ENCODE measurements at places on chromosomes 2 and 18.

- no peak for DNase-seq
These were observed 219.1 kb upstream of the BOD1L2 start for GRCh38 chr18:56927786-56928185.

DNA sequence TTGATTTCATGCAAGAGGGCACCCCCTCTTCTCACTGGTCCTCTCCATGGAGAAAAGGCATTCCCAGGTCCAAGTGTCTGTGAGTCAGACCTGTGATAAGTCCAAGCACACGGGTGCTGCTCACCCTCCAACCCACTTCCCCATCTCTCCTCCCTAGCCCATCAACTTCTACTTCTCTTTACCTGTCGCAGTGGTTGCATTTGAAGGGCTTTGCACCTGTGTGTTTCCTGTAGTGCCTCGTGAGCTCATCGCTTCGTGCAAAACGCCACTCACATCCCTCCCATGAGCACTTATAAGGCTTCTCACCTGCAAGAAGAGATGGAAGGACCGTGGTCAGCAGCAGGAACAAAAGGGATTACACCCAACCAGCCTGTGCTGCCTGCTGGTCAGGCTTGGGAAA lies 77.5 kb downstream of the KLF7 start:
- DNase-seq = no peak

DNA sequence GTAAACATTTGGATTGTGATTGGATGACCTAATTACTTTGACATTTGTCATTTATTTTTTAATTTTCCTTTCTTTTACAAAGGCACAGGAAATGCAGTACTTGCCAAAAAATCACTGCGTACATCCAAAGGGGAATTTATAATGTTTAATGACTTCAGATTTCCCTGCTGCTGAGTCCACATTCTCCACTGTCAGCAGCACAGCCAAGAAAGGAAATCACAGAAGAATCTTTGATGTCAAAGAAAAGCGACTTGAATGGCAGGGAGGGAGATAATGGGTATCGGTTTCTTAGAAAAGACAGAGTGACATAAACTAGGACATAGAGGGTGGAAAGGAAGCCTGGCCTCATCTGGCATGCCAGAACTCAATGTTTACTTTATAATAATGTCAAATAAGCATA lies 41.4 kb upstream of the COPS8 start:
- no peak for DNase-seq

GRCh38 chr18:42053188-42053781 lies 98.3 kb downstream of the PIK3C3 start:
- DNase-seq = no peak

DNA sequence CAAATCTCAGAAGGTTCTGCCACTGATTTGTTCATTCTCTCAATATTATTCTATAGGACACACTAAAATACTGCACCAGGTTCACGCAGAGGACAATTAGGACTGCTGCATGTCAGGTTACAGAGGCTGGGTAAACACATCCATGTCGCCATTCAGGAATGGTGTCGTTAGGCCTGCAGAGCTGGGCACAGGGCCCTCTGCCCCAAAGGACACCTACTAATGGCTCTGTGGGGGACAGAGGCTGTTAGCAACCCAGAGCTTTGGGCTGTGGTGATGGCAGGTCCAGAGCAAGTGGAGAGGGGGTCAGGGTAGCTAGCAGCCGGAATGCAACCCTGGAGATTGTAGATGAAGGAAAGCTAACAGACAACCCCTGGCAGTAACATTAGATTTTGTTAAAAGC lies 115.9 kb downstream of the TTC32 start:
- DNase-seq = no peak

GRCh38 chr2:68115965-68116364 lies 41.7 kb upstream of the PNO1 start:
- DNase-seq = no peak

DNA sequence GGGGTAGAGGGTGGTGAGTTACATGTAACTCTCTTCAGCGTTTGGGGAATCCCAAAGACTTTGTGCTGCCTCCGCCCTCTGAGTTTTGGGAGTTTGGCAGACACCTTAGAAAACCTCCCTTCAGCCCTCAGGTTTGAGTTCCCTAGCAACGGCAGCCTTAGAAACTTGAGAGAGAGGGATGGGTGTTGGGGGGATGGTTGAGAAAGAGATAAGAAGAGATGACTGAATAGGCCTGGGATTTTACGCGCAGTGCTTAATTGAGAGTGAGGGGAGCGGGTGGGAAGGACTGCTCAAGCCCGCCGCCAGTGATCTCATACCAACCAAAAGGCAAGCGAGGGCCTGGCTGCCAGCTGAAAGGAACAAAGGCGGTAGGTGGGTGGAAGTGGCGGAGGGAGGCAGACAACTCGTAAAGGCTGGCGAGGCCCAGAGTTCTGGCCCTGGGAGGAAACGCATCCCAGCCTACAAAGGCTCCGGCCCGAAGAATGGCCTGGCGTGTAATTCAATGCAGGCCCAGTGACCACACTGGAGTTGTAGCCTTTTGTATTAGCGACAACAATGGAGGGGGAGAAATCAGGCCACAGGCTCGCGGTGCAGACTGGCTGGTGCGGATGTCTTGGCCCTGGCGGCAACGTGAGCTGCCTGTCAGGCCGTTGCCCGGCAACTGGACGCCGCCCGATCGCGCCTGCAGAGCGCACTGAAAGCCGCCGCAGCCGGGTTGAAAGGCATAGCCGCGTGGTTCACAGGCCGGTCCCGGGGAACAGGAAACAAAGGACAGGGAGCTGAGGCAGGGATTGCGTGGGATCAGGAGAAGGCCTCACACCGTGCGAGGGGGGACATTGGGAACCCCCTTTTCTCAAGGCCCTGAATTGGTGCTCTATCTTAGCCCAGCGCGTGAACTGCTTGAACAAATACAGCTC lies 39.9 kb upstream of the DARS1 start:
- DNase-seq = peak; percentile 9

GRCh38 chr2:220064111-220065030 lies 436.9 kb downstream of the SLC4A3 start:
- DNase-seq = no peak

DNA sequence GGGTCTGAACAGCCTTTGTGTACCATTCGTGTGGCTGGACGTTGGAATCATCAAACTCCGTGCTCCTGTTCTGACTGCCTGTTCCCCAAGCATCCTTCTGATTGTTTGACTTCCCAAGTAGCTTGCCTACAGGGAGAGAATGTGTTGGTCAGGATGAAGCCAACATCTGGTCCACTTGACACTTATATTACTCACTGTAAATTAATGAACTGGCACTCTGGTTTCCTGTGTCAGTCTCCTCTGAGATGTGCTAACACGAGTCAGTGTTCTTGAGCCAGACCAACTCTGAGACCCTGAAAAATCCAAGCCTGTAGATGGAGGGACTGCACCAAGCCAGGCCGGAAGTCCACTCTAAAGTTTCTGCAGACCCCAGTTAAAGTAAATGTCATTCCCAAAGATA lies 440.9 kb downstream of the ZNF516 start:
- no peak for DNase-seq

DNA sequence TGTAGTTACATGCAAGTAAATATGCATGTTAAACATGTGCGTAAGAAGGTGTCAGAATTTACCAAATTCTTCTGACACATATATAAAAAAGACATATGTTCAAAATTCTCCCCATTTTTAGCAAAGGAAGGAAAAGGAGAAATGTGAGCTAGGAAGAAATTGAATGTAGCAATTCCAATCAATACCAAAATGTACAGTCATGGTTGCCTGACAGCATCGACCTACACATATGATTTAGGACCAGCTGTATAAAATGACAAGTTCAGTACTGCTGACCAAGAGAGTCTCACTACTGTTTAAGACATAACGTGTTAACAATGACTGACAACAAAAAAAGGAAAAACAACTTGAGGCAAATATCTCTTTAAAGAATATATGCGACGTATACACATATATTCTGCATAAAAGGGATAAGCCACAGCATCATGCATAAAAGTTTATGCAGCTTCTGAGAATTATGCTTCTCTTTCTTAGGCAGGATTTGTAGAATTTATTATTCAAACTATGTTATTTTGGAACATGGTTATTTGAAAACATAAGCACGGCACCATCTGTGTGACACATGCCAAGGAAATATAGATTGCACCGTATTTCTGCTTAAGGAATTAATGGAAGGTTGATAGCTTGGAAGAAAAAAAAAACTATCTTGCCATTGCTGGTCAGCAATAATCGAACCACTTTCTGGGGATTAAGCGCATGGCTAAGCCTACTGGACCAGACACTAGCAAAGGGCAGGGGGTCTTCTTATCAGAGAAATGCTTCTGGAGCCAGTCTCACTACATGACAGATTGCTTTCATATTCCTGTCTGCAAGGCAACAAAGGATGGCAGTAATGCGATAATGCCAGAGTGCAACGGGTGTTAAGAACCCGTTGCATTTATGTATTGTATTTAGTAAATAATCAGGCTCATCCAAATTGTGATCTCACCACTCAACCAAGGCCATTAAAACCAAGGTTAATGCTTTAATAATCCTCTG lies 154.0 kb downstream of the WDPCP start:
- no peak for DNase-seq
